ENCODE measurements at places on chromosomes 16 and 17.

DNA sequence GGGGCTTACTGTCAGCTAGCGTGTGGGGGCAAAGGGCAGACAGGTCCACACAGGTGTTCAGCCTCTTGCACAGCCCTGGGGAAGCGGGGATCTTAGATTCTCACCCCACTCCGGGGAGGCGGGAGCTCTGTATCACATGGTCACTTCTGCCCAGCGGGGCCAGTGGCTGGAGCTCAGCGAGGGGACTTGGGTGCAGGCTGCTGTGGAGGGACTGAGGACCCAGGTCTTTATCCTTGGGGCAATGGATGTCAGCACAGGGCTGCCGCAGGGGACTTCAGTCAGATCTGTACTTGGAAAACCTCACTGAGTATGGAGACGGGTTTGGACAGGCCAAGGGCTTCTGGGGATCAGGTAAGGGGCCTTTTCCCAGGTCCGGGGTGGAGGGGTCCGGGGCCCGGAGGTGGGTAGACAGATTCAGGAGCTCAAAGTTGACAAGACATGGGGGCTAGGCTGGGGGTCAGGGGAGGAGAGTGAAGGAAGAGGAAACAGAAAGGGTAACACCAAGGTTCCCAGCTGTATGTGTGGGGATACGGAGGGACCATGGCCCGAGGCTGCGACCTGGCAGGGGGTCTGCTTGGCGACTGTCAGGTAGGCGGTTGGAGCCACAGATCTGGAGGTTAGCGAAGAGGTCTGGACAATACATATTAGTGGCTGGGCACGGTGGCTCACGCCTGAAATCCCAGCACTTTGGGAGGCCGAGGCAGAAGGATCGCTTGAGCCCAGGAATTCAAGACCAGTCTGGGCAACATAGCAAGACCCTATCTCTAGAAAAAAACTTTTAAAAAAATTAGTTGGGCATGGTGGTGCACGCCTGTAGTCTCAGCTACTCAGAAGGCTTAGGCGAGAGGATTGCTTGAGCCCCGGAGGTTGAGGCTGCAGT is 15.1 kb upstream of the BAIAP2 start:
- no peak for DNase-seq

DNA sequence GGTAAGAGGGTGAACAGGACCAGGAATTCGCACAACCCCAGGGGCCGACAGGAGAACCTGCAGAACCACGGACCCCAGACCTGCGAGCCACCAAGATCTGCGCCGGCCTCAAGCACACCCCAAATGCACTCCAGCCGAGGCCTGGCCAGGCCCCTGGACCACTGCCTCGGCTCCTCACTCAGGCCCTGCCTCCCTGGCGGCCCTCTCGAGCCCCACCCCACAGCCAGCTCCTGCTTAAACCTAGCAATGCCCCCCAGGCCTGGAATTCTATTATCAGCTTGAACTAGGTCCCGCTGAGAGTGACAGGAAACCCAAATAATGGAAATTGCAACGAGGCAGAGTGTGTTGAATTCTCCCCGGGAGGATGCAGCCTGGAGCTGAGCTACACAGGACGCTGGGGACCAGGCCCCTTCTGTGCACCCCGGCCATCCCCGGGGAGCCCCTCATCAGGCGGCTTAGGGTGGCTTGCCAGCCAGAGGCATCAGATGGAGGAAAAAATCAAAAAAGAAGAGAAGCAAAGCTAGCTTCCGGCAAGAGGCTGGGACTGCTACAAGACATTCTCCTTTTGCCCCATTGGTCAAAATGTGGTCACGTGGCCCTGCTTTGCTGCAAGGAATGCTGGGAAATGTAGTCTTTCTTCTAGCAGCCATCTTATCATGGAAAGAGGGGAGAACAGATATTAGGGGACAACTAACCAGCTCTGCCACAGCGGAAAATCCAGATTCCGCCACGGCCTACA is 2.4 kb upstream of the ENPP7 start:
- DNase-seq: peak; percentile 77

DNA sequence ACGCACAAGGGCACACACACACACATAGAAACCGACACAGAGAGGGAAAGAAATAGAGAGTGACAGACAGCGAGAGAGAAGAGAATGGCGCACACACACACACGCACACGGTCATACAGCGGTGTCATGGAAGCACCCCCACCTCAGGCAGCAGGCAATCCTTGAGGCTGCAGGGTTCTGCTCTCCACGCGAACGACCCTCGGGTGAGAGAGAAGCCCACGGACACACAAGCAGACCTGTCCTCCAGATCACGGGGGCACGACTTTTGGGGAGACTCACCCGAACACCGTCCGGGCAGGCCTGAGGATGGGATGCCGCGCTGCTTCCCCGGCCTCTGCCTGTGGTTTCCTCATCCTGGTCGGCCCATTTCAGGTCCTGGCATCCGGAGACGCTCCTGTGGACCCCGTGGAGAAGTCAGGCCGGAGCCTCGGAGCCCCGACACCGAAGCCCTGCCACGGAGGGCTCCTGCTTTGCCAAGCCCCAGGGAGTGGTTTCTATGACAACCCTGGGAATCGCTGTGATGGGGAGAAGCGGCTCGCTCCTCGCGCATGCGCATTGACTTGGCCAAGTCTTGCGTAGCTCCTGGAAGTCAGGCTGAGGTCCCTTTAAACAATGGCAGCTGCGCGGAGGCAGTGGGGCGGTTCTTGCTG is 118.2 kb upstream of the KCNJ18 start:
- peak; percentile 51 for DNase-seq

GRCh38 chr17:260944-261343 is 79.5 kb upstream of the DOC2B start:
- no peak for DNase-seq

- DNase-seq: no peak
Measured at GRCh38 chr16:8949536-8950418, 13.9 kb downstream of the USP7 start.

GRCh38 chr16:64282181-64282580 is 839.7 kb downstream of the CDH11 start:
- DNase-seq: no peak

- DNase-seq: no peak
Measured at GRCh38 chr16:27228621-27229501, 25.5 kb downstream of the KDM8 start.

DNA sequence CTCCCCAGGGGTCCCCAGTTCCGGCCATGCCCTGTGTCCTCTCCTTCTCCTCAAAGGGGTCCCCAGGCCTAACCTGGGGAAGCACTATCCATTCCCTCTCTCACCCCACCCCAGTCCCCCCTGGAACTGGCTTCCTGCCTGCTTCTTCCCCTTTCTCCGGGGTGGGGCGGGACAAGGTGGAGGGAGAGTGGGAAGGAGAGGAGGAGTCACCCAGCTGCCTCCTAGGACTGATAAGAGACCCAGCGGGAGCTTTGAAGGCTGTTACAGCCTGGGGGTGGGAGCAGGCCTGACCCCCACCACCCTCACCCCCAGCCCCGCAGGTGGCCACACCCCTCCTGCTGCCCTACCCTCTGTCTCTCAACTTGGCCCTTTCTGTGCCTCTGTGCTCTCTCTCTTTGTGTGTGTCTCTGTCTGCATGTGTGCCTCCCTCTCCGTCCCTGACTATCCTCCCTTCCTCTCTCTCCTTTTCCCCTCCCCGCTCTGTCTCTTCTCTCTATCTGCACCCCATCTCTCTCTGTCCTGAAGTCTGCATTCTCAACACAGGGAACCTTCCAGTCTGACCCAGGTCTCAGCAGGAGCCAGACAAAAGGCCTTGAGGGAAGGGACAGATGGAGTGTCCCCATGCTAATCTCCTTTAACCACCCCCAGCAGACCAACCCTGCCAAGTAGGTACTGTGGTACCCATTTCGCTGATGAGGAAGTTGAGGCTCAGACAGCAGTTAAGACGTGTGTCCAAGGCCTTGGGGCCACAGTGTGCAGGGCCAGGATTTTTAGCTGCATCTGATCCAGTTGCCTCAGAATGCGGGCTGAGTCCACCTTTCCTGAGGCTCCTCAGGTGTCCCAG is 66.1 kb downstream of the RAB11FIP4 start:
- DNase-seq: no peak

DNA sequence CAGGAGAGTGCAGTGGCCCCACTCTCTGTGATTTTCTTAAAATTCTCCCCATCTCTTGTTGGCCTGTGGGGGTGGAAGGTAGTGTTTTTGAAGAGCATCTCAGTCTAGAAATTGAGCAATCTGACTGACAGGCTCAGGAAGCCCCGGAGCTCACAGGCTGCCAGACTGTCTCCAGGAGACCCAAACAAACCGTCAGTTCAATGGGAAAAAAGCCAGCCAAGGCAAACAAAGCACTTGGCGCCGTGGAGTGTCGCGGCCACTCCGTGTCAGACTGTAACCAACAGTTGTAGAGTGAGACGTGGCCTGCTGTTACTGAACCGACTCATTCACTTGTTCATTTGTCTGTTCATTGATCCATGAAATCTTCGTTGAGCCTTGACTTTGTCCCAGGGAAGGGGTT is 33.7 kb downstream of the RGS9 start:
- DNase-seq: no peak

DNA sequence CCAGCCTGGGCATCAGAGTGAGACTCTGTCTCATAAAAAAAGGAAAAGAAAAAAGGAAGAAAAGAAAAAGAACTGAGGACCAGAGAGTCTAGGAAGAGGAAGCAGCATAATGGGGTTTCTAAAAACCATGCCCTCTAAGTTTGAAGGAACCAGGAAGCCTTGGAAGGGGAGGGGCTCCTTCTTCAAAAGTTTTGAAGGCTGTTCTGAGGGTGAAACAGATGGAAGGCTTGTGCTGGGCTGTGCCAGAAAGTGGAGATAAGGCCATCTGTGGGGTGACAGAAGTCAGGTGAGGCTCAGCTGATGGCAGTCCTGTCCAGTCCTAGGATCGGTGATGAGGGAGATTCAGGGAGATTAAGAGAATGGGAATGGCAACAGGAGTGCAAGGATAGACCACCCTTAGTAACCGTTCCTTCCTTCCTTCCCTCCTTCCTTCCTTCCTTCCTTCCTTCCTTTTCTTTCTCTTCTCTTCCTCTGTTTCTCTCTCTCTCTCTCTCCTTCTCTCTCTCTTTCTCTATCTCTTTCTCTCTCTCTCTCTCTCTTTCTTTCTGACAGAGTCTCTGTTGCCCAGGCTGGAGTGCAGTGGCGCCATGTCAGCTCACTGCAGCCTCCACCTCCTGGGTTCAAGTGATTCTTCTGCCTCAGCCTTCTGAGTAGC is 182.6 kb downstream of the NTN1 start:
- DNase-seq: no peak

DNA sequence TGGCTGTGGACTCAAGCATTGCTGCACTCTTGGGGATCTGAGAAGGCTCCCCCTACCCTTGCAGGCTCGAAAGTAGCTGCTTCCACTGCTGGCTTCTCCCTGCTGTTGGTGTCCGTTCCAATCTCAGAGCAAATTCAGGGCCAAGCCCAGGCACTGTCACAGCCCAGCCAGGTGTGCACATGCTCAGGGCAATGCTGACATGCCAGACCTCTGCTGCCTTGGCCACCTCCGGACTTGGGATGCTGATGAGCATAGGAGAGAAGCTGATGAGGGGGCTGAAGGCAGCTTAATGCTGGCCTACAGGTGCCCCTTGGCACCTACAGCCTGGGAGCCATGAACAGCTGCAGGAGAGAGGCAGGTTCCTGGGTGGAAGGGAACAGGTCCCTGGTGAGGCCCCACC is 273.7 kb upstream of the KCNJ16 start:
- DNase-seq: no peak

DNA sequence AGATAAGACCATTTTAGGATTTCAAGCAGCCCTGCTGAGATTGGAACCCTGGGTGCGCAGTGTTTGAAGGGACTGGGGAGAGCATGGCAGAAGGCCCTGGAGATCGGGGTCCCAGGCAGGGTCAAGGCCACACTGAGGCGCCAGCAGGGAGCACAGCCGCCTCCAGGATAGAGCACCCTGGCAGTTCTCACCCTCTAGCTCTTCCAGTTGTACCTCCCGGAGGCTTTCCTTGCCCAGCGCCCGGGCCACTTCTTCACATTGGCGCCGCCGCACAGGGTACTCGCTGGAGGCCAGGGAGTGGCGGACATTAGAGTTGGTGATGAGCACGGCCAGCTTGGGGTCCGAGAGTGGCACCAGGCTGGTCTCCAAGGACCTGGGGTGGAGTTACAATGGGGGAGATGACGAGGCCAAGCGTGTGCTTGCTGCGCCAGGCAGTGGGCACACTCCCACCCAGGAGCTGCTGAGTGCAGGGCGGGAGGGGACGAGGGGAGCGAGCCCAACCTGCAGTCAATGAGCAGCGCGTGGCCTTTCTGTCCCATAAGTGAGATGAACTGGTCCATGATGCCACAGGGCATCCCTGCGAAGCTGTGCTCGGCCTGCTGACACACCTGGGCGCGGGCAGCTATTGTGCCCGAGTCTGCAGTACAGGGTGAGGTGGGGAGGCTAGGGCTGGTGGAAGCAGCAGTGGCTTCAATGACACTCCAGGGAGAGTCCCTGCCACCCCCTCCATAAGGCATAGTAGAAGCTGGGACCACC is 2.3 kb downstream of the GALK1 start:
- DNase-seq: no peak

DNA sequence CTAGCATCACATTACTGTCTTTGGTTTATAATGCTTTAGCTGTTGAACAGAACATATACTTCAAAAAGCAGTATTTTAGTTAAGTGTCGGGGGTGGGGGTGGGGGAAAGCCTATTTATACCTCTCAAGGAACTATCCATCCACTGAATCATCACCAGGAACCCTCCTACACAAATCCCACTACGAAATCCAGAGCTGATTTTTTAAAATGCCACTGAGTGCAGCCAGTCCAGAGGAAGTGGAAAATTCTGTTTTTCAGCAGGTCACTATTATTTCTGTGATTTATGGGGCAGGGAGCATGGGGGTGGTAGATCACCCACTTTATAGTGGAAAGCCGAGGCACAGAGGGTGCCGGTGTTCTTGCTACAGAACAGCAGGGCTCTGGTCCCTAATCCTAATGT is 284.1 kb downstream of the SOX9 start:
- no peak for DNase-seq

- no peak for DNase-seq
Measured at GRCh38 chr17:10247810-10248209, 49.4 kb upstream of the GAS7 start.

GRCh38 chr16:67305216-67306071 is 21.1 kb downstream of the KCTD19 start:
- no peak for DNase-seq

GRCh38 chr17:28470914-28471366 is 2.5 kb upstream of the SLC13A2 start:
- DNase-seq: no peak

DNA sequence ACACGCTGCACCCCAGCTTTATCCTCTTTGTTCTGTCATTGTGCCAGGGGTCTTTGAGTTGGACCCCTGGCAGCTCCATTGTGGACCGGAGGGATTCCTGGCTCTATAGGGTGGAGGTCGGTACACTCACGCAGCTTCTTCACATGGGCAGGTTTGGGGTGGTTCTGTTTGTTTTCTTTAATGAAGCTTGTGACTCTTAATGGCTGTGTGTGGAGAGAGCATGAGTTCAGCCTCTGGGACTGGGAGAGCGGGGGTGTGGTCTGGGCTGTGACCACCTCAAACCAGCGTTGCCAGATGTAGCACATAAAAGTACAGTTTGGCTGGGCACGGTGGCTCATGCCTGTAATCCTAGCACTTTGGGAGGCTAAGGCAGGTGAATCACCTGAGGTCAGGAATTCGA is 21.2 kb upstream of the NAGLU start:
- no peak for DNase-seq

Data from stimulated activated CD4-positive, alpha-beta T cell treated with anti-CD3 and anti-CD28 coated beads, Interleukin-4, amount 100 ng/mL, for 1 hour (primary cell).